Fibroblast of villous mesenchyme (primary cell): ENCODE measurements at places on chromosomes 11 and 22. TPM values are rescaled to one million over a fixed set of nuclear protein-coding genes. Genes with fewer than 3 reads are reported as not detected.

The PNPLA5 gene
- not detected in 2 replicates for total RNA-seq

DNA sequence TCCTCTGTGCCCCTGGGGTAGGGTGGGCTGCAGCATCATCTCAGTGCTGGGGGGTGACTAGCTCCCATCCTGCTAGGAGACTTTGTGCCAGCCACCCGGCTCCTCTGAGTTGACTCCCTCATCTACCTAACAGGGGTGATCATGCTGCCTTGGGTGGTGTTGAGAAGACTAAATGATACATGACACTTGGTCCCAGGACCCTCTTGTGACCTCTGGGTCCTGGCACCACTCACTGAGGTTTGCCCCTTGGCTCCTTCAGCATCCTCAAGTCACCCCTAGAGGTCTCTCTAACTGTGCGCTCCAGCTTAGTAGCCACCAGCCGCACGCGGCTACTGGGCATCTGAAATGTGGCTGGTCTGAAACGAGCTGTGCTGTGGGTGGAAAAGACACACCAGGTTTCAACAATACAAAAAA, 72.1 kb downstream of the LRRC32 start:
- peak; percentile 73 for DNase-seq

- DNase-seq, result peak; percentile 71
Observed at GRCh38 chr22:41822317-41823057, 10.4 kb upstream of the SREBF2 start.

GRCh38 chr11:75024068-75024449, 35.3 kb downstream of the NEU3 start:
- no peak for DNase-seq

The LMNTD2 gene
- total RNA-seq, result 1.6 and 2.2 TPM in 2 replicates

DNA sequence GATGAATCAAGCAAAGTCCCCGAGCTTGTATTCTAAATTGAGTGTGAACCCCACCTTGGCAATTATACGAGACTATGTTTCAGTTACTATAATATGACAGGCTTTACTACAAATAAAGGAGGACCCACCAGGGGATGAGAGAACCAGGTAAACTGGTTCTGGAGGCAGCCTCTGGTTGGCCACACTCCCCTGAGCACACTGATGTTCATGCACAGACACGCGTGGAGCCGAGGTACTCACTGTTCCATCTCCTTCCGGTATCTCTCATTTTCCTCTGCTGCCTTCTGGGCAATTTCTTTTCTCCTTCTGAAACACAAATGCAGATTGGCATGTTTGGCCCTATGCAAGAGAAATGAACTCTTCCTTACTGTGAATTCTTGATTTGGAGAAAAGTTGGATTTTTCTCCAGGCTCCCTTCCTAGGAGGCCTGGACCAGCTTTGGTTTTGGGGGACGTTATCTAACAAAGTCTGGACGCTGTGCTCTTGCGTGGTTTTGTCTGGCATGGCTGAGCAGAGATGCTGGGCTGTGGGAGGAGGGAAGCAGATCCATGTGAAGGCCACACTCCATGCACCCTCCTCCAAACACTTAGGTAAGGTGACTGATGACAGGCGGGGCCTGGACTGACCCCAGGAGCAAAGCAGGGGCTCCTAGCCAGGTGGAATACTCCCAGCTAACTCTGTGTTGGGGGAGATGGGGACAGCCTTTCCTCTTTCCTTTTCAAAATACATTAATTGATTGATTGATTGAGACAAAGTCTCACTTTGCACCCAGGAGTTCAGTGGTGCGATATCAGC, 22.9 kb downstream of the USH1C start:
- no peak for DNase-seq

DNA sequence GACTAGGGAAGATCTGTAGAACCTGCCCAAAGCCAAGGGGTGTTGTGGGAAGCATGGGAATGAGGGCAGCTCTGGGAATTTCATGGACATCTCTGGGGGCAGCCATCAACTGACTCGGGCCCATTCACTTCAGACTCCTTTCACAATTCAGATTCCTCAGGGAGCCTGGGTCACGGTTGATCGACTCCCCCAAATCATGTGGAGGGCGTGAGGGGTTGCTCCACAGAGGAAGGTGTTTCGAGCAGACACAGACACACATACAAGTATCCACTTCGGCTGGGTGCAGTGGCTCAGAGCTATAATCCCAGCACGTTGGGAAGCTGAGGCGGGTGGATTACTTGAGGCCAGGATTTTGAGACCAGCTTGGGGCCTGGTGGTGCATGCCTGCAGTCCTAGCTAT, 15.7 kb downstream of the STX3 start:
- DNase-seq, result no peak

The CHRDL2 gene
- not detected in 2 replicates for total RNA-seq

DNA sequence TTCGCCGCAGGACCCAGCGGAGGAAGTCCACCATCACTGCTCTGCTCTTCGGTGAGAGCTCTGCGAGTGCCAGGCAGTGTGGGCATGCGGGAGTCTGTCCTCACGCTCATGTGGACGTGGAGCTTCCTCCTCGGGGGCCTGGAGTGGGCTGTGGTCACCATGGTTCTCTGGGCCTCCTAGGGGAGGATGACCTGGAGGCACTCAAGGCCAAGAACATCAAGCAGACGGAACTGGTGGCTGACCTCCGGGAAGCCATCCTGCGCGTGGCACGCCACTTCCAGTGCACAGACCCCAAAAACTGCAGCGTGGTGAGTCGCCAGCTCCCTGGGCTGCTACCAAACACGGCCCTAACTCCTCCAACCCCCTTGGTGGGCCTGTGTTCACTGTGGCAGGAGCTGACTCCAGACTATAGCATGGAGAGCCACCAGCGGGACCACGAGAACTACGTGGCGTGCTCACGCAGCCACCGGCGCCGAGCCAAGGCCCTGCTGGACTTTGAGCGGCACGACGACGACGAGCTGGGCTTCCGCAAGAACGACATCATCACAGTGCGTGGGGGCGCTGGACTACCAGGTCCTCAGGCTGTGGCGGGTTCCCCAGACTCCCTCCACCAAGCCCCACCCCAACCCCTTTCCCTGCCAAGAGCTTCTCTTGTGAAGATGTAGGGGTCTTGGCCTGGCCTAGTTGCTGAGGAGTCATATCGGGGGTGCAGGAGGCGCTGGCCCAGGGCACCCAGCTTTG, 36.8 kb downstream of the SGSM3 start:
- DNase-seq, result no peak

DNA sequence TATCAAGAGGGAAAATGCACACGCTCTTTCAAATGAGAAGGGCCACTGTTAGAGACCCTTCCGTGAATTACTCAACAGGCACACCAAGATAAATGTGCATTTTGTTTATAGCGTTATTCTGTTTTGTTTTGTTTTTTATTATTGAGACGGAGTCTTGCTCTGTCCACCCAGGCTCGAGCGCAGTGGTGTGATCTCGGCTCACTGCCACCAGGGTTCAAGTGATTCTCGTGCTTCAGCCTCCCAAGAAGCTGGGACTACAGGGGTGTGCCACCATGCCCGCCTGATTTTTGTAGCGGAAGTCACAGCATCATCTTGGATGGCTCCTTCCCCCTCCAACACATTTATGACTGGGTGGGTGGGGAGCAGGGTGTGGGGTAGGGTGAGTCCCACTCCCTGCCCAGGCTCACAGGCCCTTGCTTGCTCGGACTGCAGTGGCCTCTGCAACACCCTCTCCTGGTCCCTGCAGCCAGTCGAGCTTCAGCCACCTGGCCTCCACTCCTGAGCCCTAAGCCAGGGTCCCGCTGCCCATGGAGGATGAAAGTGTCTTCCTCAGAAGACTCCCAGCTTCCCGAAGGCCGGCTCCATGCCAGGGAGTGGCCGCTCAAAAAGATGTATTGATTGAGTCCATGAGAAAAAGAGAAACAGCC, 68.0 kb downstream of the RTL6 start:
- no peak for DNase-seq

- peak; percentile 74 for DNase-seq
Observed at GRCh38 chr11:58059007-58059350, 28.2 kb downstream of the OR6Q1 start.

GRCh38 chr11:61354208-61354607, 7.5 kb downstream of the CYB561A3 start:
- no peak for DNase-seq

DNA sequence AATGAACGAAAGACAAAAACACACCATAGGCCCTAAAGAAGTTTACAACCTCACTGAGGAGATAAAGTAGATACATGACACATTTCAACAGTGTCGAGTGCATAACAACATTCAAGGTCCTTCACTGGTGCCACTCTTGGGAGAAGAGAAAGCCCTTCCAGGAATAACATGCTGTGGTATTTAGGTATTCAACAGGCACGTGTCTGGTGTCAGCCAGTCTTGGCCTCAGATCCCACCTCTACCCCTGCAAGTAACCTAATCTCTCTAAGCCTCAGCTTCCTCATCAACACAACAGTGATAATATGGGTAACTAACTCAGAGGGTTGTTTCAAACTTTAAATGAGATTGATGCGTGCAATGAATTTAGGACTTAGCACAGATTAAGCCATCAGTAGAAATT, 235.0 kb upstream of the ZC3H12C start:
- DNase-seq, result no peak

DNA sequence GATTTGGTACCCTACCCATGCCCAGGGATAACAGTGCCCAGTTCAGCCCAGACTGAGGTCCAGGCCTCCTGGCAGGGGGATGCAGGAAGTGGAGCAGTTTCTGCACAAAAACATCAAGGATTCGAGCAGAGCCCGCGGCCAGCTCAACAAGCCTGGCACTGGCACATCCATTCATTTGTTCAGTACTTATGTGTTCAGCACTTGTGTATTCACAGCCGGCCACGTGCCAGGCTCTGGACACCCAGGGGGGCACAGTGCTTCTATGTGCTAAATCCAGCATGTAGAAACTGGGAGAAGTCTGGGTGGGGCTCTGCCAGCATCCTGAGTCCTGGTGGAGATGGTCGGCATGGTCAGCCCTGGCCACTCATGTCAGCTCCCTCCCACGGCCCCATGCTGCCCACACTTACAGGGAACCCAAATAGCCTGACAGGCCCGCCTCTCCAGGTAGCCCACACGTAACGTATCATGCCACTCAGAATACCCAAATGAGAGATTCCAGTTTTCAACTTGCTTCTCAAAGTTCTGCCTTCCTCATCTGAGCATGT, 28.5 kb downstream of the LINC01488 start:
- no peak for DNase-seq

The HPX gene
- under 0.01 TPM in 1 of 2 replicates, not detected in the other for total RNA-seq

DNA sequence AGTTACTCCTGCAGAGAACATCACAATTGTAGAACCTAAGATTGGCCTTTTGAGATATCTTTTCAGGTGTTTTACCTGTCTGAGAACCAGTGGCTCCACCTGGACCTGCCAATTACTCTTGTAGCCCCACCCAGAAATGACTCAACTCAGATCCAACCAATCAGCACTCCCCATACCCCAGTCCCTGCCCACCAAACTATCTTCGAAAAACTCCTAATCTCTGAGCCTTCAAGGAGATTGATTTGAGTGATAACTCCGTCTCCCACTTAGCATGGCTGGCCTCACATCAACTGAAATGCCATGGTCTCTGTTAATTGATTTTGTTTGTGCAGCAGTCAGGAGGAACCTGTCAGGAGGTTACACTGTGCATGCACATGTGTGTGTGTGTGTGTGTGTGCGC, 103.6 kb downstream of the MTNR1B start:
- no peak for DNase-seq

GRCh38 chr11:2186669-2187279, 15.2 kb upstream of the TH start:
- DNase-seq, result no peak

The IL17REL gene
- total RNA-seq, result under 0.01 TPM in 1 of 2 replicates, not detected in the other

The THRSP gene
- total RNA-seq, result not detected in 2 replicates

The CENATAC gene
- total RNA-seq, result 34.5 and 42.8 TPM in 2 replicates

The PANX2 gene
- total RNA-seq, result 0.32 and 0.43 TPM in 2 replicates

DNA sequence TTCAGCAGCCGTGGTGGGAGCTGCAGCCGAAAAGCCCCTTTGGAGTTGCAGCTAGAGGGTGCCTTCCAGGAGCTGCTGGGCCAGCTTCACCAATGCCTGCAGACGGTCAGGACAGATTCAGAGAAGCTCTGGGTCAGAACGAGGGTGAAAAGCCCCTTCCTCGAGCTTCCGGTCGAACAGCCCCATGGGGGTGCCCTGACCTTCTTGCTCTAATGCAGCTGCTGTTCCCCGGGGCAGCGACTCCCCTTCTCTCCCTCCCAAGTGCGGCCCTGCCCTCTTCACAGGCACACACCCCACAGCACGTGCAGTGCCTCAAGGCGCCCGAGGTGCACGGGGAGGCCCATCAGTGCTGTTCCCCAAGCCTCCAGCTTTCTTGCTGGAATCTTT, 9.6 kb upstream of the IFITM3 start:
- DNase-seq, result no peak

- no peak for DNase-seq
Observed at GRCh38 chr11:7575841-7576725, 62.3 kb downstream of the PPFIBP2 start.

The GRIK4 gene
- total RNA-seq, result under 0.01 TPM in 2 replicates

The SLC15A3 gene
- total RNA-seq, result 13.0 and 15.5 TPM in 2 replicates

The ELMOD1 gene
- total RNA-seq, result 0.43 and 0.64 TPM in 2 replicates

DNA sequence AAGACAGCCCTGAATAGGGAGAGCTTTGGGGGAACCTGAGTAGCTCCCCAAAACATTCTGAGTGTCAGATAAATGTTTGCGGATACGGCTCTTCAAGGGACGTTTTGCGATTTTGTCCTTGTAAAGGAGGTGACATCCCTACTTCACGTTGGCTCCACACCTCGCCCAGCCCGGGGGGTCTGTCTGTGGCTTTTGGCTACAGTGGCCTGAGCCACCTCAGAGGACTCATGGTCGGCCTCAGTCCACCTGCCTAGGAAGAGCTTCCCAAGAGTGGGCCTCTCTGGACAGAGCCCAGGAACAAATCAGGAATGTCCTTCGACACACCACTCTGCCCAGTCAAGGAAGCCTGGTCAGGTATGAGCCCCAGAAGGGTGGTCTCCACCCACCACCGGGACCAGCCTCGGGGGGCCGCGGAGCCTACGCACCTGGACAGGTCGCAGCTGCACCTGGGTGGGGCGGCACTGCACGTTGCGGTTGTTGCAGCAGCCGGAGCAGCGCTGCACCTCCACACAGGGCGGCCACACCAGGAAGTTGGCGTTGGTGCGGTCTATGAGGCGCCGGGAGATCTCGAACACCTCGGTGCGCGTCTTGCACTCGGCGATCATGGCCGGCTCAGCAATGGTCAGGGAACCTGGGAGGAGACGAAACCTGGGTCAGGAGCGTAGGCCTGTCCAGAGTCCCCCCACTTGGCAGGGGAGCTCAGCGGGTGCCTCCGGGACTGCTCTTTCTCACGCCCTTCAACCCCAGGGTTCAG, 13.4 kb downstream of the PDGFB start:
- no peak for DNase-seq

DNA sequence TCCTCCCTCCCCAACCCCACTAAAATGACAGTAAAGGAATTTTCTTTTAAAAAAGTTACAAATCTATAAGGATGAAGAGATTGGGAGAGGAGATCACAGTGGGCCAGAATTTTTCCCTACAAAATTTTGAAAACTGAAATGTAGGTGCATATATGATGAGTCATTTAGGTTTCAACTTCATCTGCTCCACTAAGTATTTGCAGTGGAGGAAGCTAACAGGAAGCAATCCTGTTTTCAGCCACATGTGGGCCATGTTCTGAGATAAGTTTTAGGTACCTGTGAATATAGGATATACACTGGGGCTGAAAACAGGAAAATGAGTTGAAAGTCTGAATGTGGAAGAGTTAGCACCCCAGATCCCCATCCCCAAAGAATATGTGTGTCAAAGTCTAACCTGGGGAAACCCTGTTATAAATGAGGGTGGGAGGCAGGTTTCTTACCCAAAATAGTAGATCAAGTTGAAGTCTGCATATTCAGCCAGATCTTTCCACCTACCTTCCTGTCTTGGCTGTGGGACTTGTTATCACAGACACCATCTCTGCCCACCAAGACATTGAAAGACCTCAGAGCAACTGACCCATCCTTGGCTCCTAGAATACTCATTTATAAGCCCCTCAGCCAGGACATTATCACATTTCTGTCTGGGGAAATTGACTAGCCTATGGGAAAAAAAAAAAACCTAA, 87.3 kb downstream of the PACS1 start:
- no peak for DNase-seq
